ENCODE measurements at places on chromosomes 4 and X.
A peak's percentile ranks its signal among the peaks of the same experiment; 100 is the strongest.

GRCh38 chr4:26076000-26076587, 162.1 kb downstream of the SMIM20 start:
- no peak for DNase-seq

- no peak for DNase-seq
These were observed 170.3 kb downstream of the THOC2 start for GRCh38 chrX:123562342-123563146.

- no peak for DNase-seq
These were observed 105.3 kb upstream of the SPRY1 start for GRCh38 chr4:123291329-123291728.

DNA sequence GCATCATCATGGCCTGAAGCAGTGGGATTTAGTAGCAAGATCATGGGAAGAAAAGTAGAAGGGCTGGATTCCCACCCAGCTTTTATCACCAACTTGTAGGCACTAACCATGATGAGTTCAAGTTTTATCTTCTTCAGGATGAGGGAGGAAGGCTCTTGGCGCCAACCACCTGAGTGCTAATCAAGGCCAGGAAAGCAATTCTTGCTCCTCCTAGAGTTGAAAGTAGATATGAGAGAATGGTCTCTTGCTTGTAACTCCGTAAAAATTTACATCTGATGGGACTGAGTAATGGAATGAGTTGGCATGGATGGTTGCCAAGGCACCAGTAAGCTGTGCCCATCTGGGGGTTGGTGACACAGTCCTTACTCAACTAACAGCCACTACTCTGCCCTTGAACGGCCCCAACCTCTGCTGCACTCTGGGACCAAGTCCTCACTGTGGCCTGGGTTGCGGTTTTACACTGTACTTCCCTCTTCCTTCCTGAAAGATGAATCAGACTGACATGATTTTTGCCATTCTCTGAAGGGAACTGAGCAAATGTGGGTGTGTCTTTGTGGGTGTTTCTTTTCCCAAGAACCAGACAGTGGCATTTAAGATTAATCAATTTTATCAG, 39.4 kb upstream of the NDP start:
- peak; percentile 3 for DNase-seq

DNA sequence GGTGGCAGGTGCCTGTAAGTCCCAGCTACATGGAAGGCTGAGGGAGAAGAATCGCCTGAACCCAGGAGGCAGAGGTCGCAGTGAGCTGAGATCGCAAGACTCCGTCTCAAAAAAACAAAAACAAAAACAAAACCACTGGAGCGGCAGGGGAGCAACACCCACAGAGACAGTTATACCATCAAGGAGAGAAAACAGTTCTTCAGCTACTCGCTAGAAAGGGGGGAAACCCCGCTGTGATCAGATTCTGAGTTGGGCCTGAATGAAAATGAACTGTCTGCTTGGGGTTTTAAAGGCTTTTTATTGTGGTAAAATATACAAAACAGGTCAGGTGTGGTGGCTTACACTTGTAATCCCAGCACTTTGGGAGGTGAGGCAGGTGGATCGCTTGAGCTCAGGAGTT, 16.8 kb upstream of the IRAK1 start:
- DNase-seq: no peak

GRCh38 chr4:3401436-3402171, 40.2 kb upstream of the HGFAC start:
- DNase-seq: no peak

GRCh38 chr4:73734530-73735001, 5.8 kb upstream of the CXCL8 start:
- no peak for DNase-seq

Measured in stimulated activated CD8-positive, alpha-beta memory T cell treated with anti-CD3 and anti-CD28 coated beads, Interleukin-15, amount 100 ng/mL, for 4 hours (primary cell).